Dorsolateral prefrontal cortex (tissue), 122 donors: ENCODE measurements at places on chromosomes 6 and 20.

DNA sequence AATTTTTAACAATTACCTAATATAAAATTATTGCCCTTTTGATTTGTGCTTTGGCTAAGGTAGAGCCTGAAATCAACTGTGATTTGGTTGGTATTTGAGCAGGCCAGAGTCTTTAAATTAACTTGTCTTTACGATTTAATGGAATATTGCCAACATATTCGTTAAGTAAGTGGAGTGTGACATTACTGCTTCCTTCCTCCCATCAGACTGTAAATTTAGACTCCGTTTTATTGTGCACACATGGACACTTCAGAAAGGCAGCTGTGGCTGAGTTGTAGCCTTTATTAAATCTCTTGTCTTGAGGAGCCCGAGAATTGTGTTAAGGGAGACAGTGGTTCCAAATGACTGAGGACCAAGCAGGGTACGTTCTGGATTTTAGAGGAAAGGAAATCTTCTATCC is 57.4 kb downstream of the CAP2 start:
- DNase-seq = no peak

GRCh38 chr6:135938576-135939207 is 87.2 kb downstream of the PDE7B start:
- no peak for DNase-seq

DNA sequence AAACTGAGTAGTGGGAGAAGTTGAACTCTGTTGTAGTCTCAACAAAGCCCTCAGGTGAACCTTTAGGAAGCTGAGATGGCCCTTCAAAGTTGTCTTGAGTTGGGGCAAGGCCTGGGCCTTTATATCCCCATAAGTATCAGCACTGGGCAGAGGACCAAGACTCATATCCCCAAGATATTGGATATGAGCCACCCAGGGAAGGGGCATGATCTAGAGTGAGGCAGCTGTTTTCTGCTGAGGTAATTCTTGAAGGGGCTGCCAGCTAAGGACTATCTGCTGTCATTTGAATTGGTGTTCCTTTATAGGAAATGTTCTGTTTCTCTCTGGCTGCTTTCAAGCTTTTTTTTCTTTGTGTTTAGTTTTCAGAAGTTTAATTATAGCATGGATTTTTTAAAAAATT is 140.7 kb upstream of the FLRT3 start:
- no peak for DNase-seq

GRCh38 chr6:153106021-153106420 is 25.1 kb downstream of the RGS17 start:
- no peak for DNase-seq

GRCh38 chr6:21914121-21914973 is 320.8 kb downstream of the SOX4 start:
- no peak for DNase-seq

DNA sequence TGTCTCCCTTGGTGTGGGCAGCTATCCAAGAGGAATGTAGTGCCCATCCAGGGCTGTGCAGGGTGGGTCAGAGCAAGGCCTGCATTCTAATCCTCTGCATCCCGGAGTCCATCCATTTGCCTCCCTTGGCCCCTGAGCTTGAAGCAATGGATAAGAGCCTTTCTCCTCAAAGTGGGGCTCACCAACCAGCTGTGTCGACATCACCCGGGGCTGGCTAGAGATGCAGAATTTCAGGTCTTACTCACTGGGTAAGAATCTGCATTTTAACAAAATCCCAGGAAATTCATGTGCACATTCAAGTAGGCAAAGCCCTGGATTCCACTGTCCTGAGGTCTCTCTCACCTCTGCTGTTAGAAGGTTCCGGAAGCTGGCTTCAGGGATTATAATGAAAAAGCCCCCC is 95.3 kb downstream of the MDGA1 start:
- DNase-seq = no peak

DNA sequence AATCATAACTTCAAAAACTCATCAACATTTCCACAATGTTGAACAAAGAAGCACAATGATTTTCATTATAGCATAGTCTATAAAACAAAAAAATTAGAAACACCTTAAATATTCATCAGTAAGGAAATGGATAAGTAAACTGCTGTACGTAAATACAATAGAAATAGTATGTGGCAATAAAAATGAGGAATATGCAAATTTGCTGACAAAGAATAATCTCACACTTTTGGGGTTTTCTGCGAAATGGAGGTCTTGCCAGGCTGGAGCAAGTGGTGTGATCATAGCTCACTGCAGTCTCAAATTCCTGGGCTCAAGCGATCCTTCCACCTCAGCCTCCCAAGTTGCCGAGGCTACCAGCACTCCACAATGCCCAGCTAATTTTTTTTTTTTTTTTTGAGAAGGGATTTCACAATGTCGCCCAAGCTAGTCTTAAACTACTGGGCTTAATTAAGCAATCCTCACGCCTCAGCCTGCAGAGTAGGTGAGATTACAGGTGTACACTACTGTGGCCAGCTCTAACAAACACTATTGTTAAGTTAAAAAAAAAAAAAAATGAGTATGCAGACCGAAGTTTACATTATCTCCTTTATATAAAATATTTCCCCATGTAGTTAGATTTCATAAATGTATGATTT is 58.8 kb upstream of the SMIM28 start:
- DNase-seq = no peak

GRCh38 chr6:41558033-41558807 is 12.0 kb downstream of the FOXP4 start:
- no peak for DNase-seq

GRCh38 chr6:155014137-155014536 is 19.0 kb downstream of the TIAM2 start:
- no peak for DNase-seq

DNA sequence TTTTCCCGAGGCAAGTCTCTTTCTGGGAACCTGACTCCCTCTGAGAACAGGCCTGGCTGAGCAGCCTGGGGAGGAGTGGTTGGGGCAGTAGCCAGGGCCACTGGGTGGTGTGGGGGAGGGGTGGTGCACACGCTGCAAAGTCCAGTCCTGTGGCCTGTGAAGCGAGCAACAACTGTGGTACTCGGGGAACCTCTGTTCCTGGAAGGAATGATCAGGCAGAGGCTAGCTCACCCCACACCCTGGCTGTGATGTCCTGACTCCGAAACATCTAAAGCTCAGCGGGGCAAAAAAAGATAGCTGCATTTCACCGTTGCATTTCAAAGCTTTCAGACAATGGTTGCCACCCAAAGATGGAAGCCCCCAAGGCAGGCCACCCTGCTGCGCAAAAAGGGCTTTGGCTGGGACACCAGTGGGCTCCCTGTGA is 25.5 kb downstream of the PCK1 start:
- DNase-seq = no peak

GRCh38 chr6:12984776-12985175 is 268.2 kb downstream of the PHACTR1 start:
- DNase-seq = no peak

GRCh38 chr6:97021194-97021593 is 96.7 kb downstream of the KLHL32 start:
- no peak for DNase-seq

DNA sequence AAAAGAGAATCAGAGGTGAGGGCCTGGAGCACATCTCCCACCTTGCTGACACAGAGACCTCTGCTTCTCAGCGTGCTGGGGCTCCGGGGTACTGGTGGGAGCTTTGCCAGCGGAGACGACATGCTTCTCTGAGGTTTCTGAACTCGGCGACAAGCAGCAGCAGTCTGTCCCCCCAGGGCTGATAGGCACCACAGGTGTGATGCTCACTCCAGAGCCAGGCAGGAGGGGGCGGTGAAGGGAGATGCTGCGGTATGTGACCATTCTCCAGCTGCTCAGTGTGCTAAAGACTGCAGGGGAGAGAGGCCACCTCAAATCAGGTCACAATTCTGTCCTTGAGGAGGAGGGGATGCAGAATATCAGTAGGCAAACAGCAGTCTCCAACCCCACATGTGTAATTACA is 219.9 kb downstream of the ALDH8A1 start:
- DNase-seq = no peak

- no peak for DNase-seq
Measured at GRCh38 chr20:20017844-20018185, 653 bp downstream of the NAA20 start.

DNA sequence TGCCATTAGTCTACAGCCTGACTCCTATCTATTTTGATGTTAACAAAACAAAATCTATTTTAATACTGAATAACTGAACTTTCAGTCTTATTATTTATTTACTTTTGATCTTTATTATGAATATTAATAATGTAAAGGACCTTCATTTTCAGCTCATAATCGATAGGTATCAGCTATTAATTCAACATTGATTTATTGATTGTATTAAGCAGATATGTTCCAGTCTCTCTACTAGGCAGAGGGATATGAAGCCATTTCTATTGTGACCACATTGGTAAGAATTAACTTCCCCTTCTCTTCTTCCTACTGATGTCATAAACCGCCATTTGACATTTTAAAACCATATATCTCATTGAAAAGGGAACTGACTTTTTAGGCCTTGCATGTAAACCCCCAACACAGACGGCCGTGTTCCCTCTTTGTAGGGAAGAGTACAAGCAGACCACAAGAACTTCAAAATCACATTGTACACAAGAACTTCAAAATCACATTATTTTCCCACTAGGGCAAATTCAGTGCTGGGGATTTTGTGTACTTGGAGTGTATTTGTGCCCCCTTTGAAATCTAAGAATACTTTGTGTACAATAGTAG is 69.5 kb upstream of the FABP7 start:
- DNase-seq = no peak

DNA sequence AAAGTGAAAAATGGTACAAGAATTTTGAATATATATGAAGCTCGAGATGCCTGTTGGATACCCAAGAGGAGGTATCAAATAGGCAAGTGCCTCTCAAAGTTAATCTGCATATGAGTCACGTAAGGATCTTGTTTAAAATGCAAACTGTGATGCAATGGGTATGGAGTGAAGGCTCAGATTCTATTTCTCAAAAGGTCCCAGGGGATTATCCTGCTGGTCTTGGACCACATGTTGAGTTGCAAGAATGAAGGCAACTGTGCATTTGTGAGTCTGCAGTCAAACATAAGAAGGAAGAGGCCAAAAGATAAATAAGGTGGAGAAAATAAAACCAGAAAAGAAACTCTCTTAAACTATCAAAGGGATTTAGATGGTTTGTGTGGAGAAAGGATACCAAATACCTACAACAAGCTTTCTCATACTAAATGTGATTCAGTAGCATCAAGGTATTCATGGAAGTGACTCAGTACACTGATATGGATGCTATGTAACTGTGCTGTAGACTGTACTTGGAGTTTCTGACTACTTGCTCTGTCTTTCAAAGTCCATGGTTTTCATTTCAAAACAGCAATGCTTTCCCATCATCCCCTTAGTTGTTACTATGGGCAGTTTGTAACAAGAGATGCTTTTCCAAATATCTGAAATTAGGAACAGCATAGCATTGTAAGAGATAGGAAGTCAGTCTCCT is 106.3 kb downstream of the GFRAL start:
- DNase-seq = no peak

DNA sequence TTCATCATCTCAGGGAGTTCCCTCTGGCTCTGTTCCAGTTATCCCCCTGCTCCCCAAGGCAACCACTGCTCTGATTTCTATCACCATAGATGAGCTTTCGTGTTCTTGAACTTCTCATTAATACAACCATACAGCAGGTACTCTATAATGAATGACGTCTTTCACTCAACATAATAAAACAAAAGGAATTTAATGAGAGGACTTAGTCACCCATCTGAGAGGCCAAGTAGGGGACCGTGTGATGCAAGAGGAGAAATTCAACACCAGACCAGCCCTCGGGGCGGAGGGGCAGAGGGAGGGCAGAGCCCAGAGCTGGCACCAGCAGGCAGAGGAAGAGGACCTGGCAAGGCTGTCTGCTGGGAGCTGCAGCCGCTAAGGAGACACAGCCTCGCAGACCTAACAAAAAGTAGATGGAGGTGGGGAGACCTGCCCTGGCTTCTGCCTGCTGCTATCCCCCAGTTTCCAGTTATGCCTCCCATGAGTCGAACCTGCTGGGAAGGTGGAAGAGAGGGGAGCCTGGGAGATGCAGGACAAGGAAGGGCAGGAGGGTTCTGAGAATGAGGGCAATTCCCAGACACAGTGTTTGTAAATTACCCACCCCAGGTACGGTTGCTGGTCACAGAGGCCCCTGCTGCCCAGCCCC is 13.8 kb downstream of the CCN5 start:
- no peak for DNase-seq

GRCh38 chr20:50260479-50261221 is 70.0 kb downstream of the CEBPB start:
- DNase-seq = no peak

GRCh38 chr6:7675353-7675945 is 50.5 kb upstream of the BMP6 start:
- no peak for DNase-seq

- DNase-seq = no peak
Measured at GRCh38 chr20:36587388-36588070, 14.1 kb downstream of the TGIF2 start.

DNA sequence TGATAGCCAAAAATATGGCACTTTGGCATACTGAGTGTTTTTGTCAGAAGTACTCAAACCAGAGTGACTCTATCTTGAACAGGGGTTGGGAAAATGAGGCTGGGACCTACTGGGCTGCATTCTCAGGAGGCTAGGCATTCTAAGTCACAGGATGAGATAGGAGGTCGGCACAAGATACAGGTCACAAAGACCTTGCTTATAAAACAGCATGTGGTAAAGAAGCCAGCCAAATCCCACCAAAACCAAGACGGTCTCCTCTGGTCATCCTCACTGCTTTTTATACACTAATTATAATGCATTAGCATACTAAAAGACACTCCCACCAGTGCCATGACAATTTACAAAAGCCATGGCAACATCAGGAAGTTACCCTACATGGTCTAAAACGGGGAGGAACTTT is 985.1 kb downstream of the HACE1 start:
- no peak for DNase-seq

DNA sequence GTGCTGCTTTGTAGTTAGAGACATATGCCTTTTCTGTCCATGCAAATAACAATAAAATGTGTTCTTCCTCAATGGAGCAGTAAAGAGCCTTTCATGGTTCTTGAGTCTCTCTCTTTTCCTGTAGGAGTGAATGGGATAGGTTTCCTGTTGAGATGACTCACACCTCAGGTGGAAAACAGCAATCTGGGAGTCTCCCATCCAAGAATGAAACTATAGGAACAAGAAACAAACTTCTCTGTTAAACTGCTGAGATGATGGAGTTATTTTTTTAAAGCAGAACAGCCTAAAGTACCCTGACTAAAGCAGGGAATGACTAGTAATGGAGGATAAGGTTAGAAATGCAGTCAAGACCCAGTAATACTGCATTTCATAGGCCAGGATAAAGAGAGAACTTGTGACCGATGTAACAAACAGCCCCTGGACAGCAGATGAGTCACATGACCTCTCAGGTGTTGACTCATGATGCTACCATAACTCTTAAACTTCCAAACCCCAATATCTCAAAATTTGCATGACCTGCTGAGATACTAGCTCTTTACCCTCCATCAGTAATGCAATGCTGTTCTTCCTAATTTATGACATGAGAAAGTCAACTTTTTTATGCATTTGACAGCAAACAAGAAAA is 548.9 kb downstream of the CBLN4 start:
- no peak for DNase-seq

DNA sequence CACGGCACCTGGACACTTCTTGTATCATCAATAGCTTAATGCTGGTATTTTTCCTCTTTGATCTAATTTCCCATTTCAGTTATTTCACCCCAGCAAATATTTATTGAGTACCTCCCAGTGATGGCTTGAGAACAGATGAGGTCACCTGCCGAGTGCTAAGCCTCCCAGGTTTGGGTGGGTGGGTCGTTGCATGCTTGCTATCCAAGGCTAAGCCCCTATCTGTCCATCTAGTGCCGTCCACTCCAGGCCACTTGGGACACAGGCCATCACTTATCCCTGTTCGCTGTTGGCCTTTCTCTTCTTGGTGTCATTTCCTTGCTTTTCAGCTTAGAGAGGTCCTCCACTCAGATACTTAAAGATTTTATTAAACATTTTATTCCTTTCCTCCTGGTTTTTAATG is 10.8 kb upstream of the NNAT start:
- DNase-seq = no peak
